Epithelial cell of esophagus (primary cell): ENCODE measurements at places on chromosomes 7 and 10.
A peak's percentile ranks its signal among the peaks of the same experiment; 100 is the strongest.

GRCh38 chr7:107147464-107148393, 21.1 kb upstream of the HBP1 start:
- peak; percentile 51 for DNase-seq

DNA sequence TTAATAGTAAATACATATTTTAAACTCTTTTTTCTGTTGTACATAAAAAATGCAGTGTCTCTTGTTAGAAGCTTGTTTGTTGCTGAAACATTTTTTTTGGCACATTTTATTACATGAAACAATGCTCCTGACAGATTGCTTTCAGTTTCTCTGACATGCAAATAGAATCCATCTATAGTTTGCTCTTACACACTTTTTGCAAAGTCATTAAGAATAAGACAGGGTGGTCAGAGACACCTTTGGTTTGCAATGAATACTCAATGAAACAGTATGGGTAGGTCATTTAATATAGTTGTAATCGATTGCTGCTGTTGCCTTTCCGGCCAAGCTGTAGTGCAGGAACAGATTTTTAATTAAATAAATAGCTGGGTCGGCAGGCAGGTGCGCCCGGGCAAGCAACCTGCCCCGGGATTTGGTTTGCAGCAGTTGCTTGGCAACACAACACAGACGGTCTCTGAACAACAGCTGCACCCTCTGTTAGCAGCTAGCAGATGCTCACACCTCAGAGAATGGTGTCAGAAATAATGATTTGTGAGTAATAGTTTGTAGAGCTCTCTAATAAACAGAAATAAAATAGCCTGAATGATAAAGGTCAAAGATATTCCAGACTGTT, 115.7 kb upstream of the CACNA2D1 start:
- peak; percentile 9 for DNase-seq

DNA sequence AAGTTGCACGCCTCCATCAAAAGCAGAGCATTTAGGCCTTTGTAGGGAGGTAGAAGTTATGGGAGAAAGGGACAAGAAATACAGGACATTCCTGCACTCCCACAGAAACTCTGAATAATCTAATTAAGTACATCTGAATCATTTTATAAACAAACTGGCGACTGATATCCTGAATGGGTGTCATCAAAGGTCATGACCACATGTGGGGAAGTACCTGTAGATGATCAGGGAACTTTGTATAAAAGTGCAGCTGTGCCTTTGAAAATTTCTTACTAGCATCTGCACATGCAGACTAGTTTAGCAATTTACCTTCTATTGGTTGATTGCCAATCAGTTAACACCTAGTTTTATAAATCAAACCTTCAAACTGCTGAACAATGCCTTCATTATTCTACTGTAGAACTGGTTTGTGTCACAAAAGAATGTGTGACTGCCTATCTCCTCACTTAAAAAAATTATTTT, 17.1 kb downstream of the STEAP4 start:
- DNase-seq = peak; percentile 91

DNA sequence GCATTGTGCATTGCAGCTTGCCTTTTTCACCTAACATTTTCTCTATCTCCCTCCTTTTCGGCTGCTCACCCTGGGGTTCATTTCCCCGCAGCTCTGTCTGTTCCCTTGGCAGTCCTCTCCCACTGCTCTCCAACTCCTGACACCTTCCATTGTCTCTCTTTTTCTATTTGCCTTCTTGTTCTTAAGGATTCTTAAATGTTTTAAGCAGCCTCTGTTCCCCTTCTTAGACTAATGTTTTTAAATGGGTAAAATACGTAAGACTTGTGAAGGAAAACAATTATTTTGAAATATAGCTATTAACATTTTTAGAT, 19.4 kb downstream of the BMPR1A start:
- no peak for DNase-seq

DNA sequence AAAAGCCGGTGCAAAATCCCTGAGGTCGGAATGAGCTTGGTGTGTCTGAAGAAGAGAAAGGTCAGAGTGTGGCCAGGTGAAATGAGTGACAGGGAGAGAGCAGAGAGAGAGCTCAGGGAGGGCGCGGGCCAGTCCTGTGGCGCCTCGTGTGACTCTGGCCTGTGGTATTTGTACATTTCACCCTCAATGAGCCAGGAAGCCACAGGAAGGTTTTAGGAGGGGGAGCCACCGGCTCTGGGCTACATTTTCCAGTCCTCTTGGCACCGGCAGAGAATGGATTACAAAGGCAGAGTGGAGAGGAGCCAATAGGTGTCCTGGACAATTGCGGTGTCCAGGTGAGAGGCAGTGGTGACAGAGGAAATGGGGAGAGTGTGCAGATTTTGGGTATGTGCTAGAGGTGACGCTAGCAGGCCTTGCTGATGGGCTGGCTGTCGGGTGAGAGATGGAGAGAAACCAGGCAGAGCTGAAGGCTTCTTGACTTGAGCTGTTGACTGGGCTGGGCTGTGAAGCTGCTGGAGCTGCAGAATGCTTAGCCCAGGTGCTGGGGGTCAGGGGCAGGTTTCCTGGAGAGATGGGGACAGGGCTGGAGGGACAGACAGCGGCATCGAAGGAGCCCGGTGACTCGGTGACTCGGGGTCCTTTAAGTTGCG, 38.1 kb downstream of the COL13A1 start:
- no peak for DNase-seq

GRCh38 chr10:21327289-21327993, 198.0 kb downstream of the SKIDA1 start:
- DNase-seq = no peak

DNA sequence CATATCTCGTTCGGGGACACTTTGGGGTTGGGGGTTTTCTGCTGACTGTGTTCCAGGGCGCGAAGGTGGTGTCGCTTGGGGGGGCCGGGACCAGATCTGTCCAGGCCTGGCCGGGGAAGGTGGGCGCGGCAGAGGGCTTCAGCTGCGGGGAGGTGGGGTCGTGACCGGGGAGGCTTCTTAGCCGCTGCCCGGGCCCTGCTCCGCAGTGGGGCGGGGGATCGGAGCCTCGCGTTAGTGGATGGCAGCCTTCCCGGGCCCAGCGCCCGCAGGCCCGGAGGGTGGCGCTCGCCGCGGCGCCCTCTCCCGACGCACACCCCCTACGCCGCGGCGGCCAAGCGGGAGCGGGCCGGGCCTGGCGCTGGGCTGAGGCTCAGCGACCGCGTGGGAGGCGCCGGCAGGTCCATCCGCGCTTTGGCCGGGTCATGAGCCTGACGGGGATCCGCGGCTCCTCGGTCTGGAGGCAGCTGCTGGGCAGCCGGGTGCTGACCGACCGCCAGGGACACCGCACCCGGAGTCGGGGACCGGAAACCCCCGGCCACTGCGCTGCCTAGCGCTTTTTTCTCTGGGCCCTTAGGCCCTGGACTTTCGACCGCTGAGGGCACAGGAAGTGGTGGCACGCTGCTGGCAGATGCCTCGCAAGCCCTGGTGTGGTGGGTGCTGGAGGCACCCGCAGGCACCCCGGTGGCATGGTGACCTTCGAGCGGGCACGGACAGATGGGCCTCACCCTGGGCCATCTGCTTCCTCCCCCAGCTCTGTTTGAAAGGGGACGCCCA, 1.2 kb downstream of the AGAP3 start:
- peak; percentile 68 for DNase-seq

GRCh38 chr10:98957801-98958200, 277.9 kb downstream of the HPSE2 start:
- DNase-seq = no peak

DNA sequence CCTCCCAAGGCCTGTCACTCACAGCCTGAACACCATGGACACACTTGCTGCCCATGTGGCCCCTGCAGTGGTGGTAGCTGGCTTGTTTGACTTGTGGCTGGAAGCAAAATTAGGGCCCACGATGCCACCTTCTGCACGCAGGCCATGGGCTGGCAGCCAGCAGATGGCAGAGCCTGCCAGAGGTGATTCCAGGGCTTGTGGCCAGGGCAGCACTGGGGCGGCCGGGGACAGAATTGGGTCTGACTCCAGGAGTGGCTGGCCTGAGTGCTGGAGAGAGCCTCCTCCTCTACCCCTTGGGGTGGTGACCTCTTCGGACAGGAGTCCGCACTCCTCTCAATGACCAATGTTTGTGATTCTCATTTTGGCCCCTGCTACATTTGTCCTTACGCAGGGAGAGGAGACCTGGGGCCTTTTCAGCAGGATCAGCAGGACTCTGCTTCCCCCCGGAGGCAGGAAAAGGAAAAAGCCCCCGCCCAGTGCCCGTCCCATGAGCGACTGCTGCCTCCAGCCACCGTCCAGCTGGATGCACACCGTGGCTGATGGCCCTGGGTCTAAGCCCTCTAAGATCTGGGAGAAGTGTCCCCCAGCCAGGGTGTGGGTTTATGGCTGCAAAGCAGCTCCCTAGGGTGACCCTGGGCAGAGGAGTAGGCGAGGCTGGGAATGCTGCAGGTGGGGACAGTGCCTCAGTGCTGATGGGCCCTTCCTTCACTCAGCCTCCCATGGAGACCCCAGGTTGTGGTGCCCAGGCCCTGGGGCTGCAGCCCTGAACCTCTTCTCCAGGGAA, 26.5 kb downstream of the DNAJB12 start:
- peak; percentile 54 for DNase-seq

- no peak for DNase-seq
These were observed 36.1 kb upstream of the CHST15 start for GRCh38 chr10:124129471-124129870.

GRCh38 chr10:84015877-84016595, 123.3 kb upstream of the GHITM start:
- DNase-seq = no peak

DNA sequence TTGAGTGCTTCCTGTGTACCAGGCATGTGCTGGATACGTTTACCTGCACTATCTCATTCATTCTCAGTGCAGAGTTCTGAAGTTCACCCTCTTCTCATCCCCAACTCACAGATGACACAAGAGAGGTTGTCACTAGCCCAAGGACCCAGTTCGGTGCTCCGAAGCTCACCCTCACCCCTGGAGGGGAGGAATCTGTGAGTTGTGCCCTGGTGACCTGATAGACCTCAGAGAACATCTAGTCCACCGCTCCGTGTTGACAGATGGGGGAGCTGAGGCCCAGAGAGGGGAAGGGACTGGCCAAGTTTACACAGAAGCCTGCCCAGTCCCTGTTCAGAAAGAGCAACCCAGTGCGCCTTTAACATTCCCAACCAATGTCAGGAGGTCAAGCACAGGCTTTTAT, 44.8 kb upstream of the EMX2 start:
- no peak for DNase-seq

DNA sequence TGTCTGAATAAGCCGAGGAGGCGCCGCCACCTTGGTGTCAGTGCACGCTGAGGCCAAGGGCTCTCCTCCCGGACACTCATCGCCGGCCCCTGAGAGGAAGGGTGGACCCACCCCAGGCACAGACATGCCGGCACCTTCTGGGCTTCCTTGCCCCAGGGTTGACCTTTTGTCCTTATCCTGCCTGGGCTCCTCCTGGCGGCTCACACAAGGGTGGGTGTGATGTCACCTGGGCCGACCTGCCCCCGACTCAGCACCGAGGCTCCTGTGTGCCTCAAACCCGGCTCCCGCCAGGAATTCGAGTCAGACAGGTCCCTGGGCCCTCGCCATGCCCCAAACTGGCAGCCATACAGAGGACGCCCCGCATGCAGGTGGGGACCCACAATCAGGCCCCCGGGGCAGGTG, 17.7 kb upstream of the CFAP46 start:
- no peak for DNase-seq

DNA sequence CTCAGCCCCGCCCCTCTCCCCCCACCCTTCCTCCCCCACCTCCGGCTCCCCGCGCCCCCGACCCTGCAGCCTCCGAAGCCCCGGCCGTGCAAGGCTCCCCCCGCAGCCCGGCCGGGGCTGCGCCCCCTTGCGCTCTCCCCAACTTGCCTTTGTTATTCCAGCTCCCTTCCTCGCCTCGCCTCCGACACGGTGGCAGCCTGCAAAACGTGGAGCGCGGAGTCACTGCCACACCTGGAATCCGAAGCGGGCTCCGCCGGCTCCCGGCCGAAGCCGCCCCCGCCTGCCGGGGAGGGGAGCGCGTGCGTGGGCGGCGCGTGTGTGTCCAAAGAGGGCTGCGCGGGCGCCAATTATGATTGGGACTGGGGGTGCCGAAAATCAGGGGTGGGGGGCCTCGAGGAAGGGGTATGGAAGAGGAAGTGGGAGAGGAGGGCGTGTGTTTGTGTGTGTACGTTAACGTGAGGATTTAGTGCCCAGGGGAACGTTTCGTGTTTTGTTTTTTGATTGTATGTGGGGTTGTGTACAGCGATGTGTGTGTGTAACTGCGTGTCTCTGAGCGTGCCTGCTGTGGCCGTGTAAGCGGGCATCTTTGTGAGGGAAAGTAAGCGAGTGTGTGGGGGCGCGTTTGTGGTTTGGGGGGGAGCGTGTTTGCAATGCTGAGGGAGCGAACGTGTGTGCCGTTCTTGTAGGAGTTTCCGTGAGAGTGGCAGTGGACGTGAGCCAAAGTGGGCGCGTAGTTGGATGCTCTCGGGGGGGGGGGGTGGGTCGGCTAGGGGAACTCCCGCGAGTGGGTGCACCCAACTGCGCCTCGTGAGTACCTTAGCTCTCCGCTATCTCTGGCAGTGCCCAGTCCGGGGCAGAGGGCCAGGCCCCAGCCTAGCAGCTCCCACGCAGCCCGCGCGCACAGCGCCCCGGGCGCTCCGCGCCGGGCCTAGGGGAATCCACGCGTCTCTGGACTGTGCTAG, 1.2 kb upstream of the ZMIZ1 start:
- peak; percentile 92 for DNase-seq

DNA sequence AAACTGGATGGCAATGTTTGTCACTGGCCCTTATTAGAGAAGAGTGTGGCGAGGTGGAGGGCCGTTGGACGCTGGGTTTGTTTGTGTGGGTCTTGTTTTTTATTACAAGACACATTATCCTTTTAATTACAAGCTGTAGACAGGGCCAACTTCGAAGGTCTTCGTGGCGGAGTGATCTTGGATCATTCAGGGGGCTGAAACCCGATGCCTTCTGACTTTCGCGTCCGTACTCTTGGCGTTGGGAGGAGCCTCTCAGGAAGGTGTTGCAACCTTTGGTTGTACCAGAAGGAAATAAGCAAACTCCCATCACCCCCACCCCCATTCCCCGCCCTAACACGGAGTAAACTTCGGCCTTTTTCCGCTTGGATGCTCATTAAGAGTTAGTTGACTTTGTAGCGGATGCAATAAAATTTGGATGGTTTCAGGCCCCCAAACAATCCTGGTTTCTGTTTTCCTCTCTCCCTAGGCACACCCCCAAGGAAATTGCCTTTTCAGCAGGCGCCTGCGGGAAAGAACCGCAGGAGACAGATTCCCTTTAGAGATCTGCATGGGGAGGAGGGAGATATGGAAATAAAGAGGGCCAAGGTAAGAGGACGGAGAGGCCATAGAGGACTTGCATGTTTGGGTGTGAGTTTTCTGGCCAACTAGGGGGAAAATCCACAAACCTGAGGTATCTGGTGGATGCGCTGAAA, 294.5 kb upstream of the NFE2L3 start:
- DNase-seq = peak; percentile 78

GRCh38 chr10:13893926-13894325, 307.2 kb downstream of the PRPF18 start:
- peak; percentile 36 for DNase-seq

- DNase-seq = peak; percentile 71
These were observed 4.0 kb upstream of the CREB5 start for GRCh38 chr7:28408105-28408959.

- DNase-seq = no peak
These were observed 7.2 kb downstream of the C10orf90 start for GRCh38 chr10:126663328-126663727.
